ENCODE measurements at places on chromosomes 4 and X.
A peak's percentile ranks its signal among the peaks of the same experiment; 100 is the strongest.

GRCh38 chr4:7938609-7939376 lies 868 bp downstream of the AFAP1 start:
- no peak for DNase-seq

DNA sequence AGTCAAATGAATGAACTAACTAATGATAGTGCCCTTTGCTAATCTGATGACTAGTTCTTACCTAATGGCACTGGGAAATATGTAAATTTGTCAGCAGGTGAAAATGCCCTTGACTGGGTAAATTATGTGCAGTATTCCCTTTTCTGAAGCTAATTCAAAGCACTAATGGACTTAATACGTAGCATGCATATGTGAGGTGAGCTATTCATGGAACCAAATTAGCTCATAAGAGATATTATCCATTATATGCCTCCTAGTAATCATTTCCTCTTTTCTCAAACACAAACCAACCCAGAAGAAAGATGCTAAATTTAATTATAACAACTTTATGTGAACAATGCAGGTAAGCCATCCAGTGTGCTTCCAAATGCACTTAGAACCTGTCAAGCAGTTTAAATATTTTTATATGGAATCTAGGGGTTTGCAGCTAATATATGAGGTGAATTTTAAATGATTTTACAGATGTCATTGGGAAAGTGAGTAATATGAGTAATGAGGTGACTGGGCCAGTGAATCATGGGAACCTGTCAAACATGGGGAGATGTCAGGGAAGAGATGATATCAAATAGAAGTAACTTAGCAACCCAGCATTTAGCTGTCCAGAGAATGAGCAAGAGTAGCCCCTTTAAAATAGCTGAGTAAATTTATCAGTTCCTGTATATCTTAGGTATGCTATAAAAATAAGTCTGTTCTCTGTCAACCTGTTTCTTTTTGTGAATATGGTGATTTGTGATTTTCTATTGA lies 315.0 kb downstream of the AFF2 start:
- no peak for DNase-seq

- DNase-seq: peak; percentile 48
Observed at GRCh38 chrX:129637217-129638109, 17.3 kb downstream of the APLN start.

DNA sequence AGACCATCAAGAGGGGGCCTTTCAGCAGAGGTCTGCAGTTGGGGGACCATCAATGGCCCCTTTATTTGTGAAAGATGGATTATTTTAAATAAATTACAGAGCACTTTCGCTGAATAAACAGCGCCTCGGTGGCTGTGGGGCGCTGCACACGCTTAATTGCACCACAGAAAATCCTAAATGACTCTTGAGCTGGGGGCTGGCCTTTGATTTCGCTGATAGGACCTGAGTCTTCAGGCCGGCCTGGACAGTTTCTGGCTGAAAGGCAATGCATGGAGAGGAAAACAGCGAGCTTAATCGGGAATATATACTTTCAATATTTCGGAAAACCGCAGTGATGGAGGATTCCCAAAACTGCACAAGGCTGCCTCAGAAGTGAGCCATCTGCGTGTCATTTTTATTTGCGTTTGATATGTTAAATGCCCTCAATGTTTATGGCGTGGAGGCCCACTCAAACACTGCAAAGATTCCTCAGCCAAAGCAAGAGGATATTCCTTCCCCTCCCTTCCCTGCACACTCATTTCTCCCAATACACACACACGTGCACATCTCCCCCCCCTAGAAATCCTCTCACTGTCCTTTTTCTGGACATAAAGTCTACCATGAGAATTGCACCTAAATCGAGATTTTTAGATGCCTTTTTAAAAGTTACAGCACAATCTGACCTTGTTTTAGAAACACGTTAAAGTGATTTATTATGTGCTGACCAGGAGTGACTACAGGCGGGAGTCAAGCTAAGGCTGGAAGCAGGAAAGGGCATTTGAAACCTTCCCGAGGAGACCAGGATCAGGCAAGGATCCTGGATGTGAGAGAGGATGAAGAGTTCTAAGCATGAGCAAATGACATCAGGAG lies 340.7 kb downstream of the RAB28 start:
- DNase-seq: no peak

DNA sequence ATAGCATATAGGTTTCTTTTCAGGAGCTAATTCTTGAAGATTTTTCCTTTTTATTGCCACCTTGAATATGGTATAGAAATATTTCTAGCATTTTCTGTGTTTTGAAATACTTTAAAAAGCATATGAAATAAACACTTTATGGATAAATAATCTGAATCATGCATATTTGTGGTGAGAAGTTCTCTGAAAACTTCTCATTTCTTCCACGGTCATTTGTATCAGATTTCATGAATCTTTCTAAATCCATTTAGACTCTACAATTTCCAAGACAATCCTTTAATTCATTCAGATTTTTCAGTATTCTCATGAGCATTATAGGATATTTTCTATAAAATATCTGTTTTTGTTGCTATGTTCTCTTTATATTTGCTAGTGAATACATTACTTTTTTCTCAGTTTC lies 16.2 kb upstream of the CA5B start:
- no peak for DNase-seq

DNA sequence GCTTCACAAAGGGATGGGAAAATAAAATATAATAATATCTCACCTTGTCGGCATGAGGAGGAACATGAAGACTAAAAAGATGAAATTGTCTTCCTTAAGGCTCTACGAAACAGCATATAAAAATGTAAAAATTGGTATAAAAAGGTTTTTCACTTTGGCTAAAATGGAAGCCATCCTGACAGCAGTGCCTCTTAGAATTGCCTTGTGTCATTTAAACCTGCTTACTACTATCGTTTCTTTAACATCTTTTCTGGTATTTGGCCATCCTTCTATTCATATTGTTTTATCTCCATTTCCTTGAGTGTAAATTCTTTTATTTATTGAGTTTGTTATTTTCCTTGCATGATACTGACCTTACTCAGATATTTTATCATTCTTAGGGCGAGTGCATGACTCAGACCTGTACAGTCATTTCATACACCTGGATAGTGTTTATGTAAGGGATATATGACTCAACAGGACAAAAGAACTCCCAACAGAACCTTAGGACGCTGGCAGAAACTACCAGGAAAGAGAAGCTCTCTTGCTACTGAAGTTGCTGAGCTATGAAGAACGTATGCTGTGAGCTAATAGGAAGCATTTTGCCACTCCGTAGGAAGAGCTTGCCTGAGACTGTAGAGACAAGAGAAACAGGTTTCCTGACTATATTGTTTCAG lies 5.8 kb upstream of the CDKN2AIP start:
- DNase-seq: no peak

GRCh38 chr4:163679189-163679588 lies 184.7 kb downstream of the TMA16 start:
- no peak for DNase-seq

DNA sequence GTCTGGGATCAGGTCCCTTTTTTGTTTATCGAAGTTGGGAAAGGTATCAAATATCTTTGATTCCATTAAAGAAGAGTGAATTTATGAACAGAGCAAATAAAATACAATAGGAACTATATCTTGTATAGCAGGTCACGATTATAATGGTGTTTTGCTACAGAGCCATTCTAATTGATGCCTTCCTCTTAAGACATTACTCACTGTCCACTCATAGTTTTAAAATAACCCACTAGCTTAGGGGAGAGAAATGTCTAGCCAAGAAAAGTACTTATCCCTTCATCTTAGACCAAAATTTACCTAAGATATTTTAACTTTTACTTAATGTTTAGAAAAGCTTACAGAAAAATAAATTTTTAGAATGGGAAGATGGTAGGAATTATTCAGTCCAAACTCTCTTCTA lies 112.0 kb upstream of the PABPC4L start:
- no peak for DNase-seq

- no peak for DNase-seq
Observed at GRCh38 chr4:179029683-179030082, 1587.4 kb upstream of the AGA start.

DNA sequence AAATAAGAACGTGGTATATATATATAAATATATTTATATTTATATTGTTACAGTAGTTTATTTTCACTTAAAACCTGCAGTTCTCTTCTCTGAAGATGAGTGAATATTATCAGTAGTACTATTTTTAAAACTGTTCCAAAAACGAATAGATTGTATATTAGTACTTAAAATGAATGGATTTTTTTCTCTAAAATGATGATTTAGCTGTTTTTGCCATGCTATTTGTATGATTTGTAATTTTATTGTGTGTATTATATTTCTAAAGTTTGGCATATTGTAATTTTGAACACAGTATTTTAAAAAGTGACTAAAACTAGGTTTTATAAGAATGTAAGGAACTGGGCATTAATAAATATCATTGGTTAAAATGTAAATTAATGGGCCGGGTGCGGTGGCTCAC lies 22.0 kb downstream of the TRAPPC11 start:
- no peak for DNase-seq

GRCh38 chr4:2341261-2341841 lies 77.1 kb downstream of the ZFYVE28 start:
- DNase-seq: no peak

DNA sequence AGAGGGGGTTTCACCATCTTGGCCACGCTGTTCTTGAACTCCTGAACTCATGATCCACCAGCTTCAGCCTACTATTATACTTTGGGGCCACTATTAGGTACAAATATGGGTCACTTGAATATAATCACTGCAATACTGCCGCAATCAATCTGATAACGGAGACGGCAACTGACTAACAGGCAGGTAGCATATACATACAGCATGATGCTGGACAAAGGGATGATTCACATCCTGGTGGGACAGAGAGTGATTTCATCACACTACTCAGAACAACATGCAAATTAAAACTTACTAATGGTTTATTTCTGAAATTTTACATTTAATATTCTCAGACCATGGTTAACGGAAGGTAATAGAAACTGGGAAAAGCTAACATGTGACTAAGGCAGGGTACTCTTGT lies 10.9 kb downstream of the LRBA start:
- no peak for DNase-seq

GRCh38 chr4:109359040-109359646 lies 56.7 kb upstream of the COL25A1 start:
- no peak for DNase-seq

DNA sequence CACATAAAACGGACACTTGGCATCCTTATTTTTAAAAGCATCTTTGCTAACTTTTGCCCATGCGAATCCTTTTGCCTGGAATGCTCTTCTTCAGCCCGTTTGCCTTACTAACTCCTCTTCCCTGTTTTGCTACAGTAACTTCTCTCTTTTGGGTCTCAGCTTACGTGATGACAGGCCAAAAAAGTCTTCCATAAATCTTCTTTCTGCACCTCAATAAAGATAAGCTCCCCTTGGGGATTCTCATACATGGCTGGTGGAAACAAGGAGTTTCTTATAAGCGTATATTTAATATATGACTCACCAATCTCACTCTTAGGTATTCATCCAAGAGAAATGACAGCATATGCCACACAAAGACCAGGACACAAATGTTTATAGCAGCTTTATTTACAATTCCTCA lies 192.7 kb downstream of the RCHY1 start:
- no peak for DNase-seq

- DNase-seq: no peak
Observed at GRCh38 chr4:128722911-128723310, 86.6 kb upstream of the JADE1 start.

DNA sequence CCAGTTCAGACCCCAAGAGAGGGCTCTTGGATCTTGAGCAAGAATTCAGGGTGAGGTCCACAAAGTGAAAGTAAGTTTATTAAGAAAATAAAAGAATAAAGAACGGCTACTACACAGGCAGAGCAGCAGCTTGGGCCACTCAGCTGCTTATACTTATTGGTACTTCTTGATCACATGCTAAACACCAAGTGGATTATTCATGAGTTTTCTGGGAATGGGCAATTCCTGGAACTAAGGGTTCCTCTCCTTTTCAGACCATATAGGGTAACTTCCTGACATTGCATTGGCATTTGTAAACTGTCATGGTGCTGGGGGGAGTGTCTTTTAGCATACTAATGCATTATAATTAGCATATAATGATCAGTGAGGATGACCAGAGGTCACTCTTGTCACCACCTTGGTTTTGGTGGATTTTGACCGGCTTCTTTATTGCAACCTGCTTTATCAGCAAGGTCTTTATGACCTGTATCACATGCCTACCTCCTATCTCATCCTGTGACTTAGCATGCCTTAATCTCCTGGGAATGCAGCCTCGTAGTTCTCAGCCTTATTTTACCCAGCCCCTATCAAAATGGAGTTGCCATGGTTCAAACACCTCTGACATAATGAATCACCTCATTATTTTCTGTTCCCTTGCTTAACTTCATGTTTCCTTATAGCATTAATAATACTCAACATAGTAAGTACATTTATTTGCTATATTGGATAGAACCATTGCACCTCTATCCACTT lies 476.3 kb downstream of the DTHD1 start:
- no peak for DNase-seq

- no peak for DNase-seq
Observed at GRCh38 chr4:128444544-128445302, 157.1 kb upstream of the PGRMC2 start.

- DNase-seq: no peak
Observed at GRCh38 chr4:153269218-153269990, 65.2 kb downstream of the TRIM2 start.

- DNase-seq: no peak
Observed at GRCh38 chrX:136608295-136608933, 39.5 kb upstream of the CD40LG start.

- DNase-seq: peak; percentile 15
Observed at GRCh38 chr4:54709400-54709799, 51.6 kb downstream of the KIT start.
